IPS DF 19.7 (cell line): ENCODE measurements at places on chromosomes 11 and 22.

- DNase-seq, result no peak
Observed at GRCh38 chr11:130533113-130533798, 84.8 kb downstream of the ADAMTS15 start.

- no peak for DNase-seq
Observed at GRCh38 chr22:37709445-37709765, 12.6 kb downstream of the TRIOBP start.

- DNase-seq, result no peak
Observed at GRCh38 chr11:110776081-110776480, 63.8 kb upstream of the ARHGAP20 start.

DNA sequence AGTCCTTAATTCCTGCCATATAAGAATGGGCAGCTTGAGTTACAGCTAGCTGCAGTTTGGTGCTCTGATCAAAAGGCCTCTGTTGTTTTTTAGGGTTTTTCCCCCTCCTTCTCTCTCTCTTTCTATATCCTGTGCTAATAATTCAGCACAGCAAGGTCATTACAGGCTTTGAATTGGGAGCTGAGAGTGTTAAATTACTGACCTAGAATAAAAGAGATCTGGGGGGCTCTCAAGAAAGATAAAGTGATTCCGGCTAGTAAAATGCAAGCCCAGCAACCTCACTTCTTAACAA lies 84.9 kb downstream of the CSTPP1 start:
- no peak for DNase-seq

- DNase-seq, result no peak
Observed at GRCh38 chr22:22914726-22915669, 27.4 kb downstream of the IGLL5 start.

- no peak for DNase-seq
Observed at GRCh38 chr11:115498354-115498753, 5.9 kb downstream of the CADM1 start.

DNA sequence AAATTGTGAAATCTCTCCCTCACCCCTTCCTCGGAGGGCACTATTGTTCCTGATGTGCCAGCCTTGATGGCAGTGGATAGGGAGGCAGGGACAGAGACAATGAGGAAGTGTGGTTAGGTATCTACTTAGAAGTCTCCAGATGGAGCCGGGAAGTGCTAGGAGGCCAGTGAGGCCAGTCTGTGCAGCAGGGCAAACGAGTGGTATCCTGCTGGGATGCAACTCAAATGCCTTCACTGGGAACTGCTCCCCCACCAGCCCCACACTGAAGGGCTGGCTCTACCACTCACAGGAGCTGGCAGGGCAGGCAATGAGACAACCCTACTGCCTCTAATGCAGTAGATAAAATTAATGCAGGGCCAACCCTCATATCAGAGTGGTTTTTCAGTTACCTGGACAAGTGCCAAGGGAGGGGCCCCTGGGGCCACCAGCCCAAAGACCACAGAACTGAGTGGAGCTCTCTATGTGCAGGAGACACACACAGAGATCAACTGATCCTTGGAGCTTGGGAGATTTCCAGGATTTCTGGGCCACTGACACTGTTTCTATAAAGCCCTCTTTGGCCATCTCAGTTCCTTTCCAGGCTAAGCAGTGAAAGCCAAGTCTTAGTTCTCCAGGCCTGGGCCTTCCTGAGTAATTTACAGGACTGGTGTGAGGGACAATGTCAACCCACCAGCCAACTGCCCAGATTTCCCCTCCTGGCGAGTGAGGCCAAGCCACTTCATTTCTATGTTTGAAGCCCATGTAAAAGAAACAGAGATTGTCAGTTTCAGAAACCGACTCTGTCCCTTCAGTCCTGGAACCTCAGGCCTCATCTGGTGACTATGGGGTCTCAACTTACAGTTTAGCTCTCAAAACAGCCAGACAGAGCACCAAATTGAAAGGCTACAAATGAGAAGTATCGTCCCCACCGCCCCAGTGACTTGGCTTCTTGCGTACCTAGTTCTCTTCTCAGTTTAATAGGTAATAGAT lies 4.1 kb downstream of the MIF start:
- DNase-seq, result no peak

- no peak for DNase-seq
Observed at GRCh38 chr22:45879552-45879949, 97.4 kb downstream of the WNT7B start.
